Activated CD4-positive, alpha-beta T cell treated with anti-CD3 and anti-CD28 coated beads, Interleukin-2, amount 50 U/mL, for 4 hours (primary cell): ENCODE measurements at places on chromosomes 5 and 9.

- no peak for DNase-seq
Measured at GRCh38 chr9:32942755-32943460, 58.5 kb downstream of the APTX start.

DNA sequence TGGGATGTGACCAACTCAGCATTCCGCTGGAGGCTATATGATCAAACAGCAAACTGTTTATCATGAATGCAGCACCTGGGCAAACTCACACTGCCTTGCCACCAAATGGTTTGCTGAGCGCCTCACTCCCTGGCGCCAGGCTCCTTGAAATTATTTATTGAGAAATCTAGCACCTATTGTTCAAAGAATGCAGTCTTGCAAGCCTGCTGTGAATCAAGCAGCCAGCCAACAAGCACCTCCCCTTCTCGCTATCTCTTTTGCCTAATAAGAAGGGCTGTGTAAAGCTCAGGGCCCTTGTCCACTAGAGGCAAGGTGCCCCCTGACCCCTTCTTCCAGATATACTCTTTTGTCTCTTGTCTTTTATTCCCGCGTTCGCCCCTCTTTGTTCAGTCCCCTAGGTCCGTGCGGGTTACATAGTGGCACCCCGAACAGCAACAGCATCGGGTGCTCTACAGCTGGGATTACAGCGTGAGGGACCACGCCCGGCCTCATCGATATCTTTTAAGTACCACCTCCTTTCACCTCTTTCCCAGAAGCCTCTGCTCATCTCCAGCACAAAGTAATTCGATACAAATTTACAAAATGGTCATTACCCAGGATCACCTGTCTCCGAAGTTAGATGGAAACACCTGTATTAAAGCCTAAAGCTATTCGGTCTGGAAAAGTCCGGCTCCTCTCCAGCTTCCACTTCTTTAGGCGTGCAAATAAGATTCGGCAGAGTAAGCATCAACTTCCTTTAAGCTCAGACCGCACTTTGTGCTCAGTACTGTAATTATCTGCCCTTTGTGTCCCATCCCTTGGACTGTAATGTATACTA is 896 bp downstream of the RIGI start:
- DNase-seq, result no peak

- no peak for DNase-seq
Measured at GRCh38 chr5:129696636-129697035, 51.3 kb upstream of the MINAR2 start.

DNA sequence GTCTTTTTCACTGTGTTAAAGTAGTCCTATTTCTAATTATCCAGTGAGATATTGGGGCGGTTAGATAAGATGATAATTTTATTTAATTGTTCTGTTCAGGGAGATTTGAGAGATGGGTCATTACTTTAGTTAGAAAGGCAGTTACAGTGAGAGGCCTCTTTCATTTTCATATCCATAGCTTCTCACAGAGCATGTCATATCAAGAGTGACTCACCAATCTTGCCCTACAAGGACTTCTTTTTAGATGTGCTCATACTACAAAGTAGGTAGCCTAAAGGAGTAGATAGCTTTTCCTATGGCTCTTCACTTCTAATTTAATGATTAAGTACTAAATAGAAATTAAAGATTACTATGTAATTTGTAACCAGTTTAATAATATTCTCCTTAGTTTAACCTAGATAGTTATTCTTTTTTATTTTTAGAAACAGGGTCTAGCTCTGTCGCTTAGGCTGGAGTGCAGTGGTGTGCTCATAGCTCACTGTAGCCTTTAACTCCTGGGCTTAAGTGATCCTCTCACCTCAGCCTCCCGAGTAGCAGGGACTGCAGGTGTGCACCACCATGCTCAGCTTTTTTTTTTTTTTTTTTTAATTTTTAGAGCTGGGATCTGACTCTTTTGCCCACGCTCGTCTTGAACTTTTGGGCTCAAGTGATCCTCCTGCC is 71.0 kb downstream of the FER start:
- DNase-seq, result no peak

- no peak for DNase-seq
Measured at GRCh38 chr5:40410964-40411635, 268.6 kb upstream of the PTGER4 start.

GRCh38 chr9:71302776-71303175 is 181.4 kb upstream of the TRPM3 start:
- no peak for DNase-seq

DNA sequence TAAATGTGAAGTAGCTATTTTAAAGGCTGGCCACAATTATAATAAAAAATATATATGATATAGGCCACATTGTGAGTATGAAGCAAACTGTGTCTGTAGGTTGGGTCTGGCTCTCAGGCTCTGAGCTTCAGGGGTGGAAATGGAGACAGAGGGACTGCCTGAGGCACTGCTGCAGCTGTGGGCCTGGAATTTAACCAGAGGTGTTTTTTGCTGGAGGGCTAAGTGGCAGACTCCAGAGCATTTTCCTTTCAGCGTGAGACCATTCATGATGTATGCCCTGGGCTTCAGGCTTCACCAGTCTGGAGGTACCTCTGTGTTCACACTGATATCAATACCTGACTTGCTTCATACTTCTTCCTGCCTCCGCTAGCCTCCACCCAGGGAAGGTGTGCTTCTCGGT is 64.9 kb upstream of the IL12B start:
- DNase-seq, result no peak

GRCh38 chr9:124782661-124783574 is 6.0 kb downstream of the OLFML2A start:
- no peak for DNase-seq

- peak; percentile 27 for DNase-seq
Measured at GRCh38 chr9:22079873-22080341, 70.8 kb upstream of the CDKN2B start.
